Caco-2 (cell line): ENCODE measurements at places on chromosomes 5 and 9.

GRCh38 chr5:147187099-147187540 lies 47.7 kb upstream of the STK32A start:
- DNase-seq = no peak

- no peak for DNase-seq
These were observed 44.9 kb upstream of the ZNF366 start for GRCh38 chr5:72552041-72552557.

DNA sequence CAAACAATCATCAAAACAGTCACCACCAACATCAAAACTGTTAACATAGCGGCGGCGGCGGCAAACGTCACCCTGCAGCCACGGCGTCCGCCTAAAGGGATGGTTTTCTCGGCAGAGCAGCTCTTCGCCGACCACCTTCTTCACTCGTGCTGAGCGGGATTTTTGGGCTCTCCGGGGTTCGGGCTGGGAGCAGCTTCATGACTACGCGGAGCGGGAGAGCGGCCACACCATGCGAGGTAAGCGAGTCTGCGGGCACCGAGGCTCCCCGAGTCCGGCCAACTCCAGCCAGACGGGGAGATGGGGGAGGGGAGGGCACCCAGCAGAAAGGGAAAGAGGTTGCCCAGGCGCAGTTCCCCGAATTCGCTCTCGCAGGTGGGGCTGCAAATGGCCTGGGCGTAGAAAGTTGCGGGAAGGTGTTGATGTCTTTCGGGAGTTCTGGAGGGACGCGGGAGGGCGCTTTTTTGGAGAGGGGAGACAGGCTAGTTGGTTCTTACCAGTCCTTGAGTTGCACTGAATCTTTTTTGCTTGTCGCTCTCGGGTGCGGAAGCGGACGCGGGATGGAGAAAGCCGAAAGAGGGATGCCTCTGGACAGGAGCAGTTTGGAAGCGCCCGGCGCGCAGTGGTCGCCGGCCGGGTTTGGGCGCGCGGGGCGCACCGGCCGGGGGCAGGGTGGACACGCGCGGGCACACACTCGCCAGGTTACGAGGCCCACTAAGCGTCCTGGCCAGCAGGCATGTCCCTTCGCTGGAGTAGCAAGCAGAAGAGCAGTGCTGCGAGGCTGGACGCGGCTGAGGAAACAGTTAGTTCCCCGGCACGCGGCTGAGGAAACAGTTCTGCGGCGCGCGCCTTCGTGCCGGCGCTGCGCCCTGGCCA lies 849 bp downstream of the RORB start:
- DNase-seq = no peak

DNA sequence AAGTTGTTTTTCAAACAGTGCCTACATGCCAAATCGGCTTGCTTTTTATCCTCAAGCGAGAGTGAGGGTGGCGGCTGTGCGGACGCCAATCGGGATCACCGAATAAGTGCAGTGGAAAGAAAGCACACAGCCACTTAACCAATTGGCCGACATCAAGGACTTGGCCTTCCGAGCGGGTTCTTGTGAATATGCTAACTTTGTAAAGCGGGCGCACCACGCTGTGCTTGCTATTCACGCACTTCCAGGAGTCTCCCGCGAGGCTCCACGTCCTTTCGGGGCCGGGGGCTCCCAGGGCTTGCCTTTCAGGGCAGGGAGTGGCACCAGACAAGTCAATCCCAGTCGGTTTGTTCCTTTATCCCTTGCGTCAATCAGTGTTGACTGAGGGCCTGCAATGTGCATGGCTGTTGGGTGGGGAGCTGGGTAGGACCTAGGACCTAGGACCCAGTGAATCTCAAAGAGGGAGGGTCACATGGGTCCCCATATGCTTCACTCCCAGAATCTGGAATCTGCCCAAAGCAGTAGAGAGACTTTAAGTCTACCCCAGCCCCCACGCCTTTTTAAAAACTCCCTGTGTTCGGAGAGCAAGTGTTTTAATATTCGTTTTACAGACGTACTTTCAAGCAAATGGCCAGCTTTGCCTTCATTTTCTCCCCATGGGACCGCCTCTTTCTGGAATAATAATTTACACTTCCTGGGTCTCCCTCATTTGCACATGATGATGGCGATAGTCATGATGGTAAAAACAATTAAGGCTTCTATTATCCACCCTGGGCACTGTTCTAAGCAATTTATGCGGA lies 2.0 kb upstream of the GCNT4 start:
- DNase-seq = peak; percentile 53

GRCh38 chr5:181156758-181157157 lies 9.4 kb downstream of the OR2V2 start:
- no peak for DNase-seq

GRCh38 chr9:83027153-83027891 lies 35.6 kb downstream of the RASEF start:
- no peak for DNase-seq

DNA sequence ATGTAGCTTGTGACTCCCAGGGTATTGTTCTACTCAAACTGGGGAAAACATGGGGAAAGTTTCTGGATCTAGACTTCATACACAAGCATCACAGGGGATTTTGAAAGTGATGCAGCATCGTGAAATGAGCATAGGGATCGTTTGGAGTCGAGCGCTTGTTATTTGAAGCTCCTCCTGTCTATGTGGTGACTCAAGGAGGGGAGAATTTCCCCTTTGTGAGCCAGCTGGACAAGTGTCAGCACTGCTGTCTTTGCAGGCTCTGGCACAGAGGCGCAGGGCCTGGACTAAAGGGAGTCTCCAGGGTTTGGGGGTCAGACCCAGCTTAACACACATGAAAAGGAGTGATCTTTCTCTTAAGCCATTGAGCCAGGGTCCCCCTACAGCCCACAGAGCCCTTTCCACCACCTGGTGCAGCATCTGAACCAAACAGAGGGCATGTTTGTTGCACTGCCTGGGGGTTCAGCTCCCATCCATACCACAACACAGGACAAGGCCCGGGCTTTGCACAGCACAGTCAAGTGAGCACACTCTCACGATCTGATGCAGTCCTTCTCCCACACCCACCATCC lies 51.0 kb downstream of the IRF1 start:
- no peak for DNase-seq

DNA sequence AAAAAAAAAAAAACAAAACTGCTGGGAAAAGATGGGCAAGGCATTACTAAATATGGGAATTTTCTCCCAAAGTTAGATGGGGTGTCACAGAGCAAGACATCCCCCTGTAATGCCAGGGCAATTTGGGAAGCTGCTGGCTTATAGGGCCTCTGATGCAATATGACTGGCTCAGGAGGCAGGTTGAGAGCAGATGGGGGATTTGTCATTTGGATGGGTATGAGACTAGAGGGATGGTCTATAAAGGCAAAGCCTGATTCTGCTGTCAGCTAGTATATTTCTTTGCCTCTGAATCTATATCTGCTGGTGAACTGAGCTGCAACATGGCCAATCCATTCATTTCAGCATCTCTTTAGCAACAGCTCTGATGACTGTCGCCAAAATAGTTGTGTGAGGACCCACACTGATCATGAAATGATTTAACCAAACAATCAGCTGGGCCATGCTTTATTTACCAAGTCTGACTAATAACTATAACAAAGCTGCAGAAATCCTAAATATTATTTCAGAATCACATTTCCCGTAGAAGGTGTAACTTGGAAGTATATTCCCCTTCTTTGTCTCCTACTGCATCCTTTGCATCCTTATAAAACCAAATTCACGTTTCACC lies 455.1 kb upstream of the ZNF608 start:
- no peak for DNase-seq

- DNase-seq = no peak
These were observed 204.9 kb upstream of the NREP start for GRCh38 chr5:111961862-111962261.

DNA sequence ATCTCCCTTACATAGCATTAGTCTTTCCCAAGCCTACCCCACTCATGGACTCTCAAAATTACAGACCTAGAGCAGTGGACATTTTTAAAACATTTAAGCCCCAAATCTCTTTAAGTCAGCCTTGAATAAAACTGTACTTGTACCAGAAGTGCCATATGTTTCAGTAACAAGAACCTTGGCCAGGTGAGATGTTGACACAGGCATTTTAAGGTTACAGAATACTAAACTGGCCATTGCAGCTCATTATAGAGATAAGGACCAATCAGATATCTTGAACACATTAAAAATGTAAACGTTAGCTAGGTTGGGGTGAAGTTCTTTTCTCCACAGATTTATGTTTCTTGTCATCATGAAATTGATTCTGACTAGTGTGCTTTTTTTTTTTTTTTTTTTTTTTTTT lies 103.8 kb upstream of the MIER3 start:
- no peak for DNase-seq

GRCh38 chr5:1636981-1637638 lies 113.3 kb upstream of the LPCAT1 start:
- no peak for DNase-seq

DNA sequence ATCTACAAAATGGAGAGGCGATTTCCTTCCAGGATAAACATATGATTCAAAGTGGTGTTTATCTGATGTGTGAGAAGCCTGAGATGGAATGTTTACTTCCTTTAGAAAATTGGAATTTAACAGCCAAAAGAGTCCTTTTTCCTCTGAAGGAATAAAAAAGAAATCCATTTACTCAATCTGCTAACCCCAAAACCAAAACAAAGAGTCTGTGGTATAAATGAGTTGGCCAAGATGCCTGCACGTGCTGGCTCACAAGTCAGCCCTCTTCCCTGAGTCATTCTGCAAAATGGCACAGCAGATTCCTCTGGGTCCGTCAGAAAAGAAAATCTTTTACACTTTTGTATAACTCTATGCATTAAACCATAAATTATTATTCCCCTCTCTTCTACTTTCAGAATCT lies 60.8 kb downstream of the EBF1 start:
- DNase-seq = no peak

DNA sequence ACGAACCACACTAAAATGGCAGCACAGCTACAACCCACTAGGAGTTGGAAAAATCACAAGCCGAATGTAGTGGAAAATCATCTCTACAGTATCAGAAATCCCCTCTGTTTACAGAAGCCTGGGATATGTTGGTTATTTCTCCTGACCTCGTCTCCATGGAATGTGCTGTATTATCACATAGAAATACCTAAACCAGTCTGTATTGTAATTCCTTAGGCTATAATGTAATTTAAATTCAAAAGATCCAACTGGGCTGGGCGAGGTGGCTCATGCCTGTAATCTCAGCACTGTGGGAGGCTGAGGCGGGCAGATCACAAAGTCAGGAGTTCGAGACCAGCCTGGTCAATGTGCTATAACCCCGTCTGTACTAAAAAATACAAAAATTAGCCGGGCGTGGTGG lies 244.8 kb upstream of the MPDZ start:
- no peak for DNase-seq

DNA sequence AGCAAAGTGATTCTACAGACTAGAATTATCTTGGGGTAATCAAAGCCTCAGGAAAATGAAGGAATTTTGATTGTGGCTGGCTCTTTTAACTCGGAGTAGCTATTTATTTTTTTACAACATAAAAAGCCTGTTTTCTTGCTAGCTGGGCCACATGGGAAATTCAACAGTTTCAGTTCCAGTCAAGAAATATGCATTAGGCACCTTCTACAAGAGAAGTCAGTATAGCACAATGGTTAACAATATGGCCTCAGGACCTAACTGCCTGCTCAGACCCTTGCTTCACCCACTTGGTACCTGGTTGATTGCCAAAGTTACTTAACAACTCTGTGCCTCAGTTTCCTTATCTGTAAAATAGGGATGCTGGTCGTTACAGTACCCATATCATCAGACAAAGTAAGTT lies 586.2 kb downstream of the ZNF608 start:
- no peak for DNase-seq

GRCh38 chr5:130762031-130762430 lies 403.0 kb downstream of the HINT1 start:
- DNase-seq = no peak

- no peak for DNase-seq
These were observed 87.8 kb upstream of the RGS7BP start for GRCh38 chr5:64418013-64418412.

GRCh38 chr9:33354651-33355211 lies 47.6 kb downstream of the AQP7 start:
- no peak for DNase-seq

DNA sequence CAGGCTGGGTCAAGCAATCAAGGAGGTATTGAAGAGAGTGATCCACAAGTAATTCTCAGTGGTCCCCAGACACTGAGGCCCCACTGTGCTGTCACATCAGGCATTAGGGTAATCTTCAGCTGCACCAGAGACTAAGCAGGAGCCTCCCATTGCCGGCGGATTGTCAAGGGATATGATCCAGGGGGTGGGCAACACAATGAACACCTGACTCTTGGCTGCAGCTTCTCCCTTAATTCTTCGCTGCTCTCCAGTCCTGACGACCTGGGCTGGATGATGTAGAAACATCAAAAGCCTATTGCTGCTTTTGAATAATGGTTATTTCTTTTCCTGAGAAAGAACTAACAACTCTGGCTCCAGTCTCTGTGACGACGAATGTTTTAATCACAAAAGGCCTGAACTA lies 78.4 kb upstream of the IFNK start:
- DNase-seq = no peak

DNA sequence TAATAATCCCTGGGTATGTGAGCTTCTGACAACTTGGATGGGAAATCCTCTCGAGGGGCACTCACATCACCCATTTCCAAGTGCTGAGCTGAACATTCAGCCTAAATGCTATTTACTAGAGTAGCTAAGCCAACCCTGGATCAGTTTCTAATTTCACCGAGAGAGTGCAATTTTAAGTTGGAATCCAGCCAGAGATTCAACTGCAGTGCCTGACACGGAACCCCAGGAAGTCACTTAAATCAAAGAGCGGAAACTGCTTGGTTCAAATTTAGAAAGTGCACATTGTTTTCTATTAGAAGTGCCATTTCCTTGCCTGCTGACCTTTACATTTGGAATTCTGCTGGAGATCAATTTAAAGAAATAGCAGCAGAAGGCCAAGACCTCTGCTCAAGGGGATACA lies 8.8 kb downstream of the SPRY4 start:
- no peak for DNase-seq

GRCh38 chr5:108381350-108381953 lies 446 bp downstream of the FBXL17 start:
- peak; percentile 80 for DNase-seq

GRCh38 chr9:88673886-88674285 lies 138.9 kb downstream of the NXNL2 start:
- no peak for DNase-seq

DNA sequence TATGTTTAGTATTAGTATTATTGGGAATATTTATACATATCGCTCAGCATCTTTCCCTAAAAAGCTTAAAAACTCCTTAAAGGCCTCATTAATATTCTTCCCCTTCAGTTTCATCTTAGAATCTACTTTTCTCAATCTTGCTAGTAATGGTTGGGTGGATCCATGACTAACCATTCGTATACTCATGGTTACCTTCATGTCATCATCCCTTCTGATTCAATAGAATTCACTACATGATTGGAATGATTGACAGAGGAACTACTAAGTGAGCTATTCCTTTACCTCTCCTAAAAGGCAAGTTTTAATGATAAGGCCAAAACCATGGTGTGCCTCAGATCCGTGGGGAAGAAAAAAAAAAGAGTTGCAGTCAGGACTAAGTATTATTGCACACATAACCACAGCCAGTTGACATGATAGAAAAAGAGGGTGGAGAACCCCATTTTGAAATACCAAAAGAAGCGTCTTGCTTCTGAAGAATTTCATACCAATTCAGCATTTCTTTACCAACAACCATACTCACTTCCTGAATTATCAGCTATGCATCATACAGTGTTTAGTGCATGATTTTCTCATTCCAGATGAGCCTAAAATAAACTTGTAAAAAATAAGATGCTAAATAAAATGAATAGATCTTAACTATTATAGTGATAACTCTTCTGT lies 624.6 kb downstream of the PDE4D start:
- DNase-seq = no peak
